Endothelial cell (in vitro differentiated cells): ENCODE measurements at places on chromosomes 2 and 18. TPM values are rescaled to one million over a fixed set of nuclear protein-coding genes. Genes with fewer than 3 reads are reported as not detected.

Gene CLASP1
- 95.1 TPM for total RNA-seq

GRCh38 chr2:219433666-219434467, 776 bp upstream of the SPEG start:
- DNase-seq: peak; percentile 70
- H3K27me3 ChIP-seq: peaks cover 14% of the 10 kb centered on the region
- no peaks in the 10 kb centered on the region for H3K36me3 ChIP-seq

Gene RTTN
- total RNA-seq: 15.8 TPM

GRCh38 chr2:220572385-220572784, 945.0 kb downstream of the SLC4A3 start:
- no peak overlapping the region for H3K27ac ChIP-seq
- H3K4me1 ChIP-seq: no peaks in the 10 kb centered on the region
- DNase-seq: no peak
- H3K36me3 ChIP-seq: no peaks in the 10 kb centered on the region
- no peaks in the 10 kb centered on the region for H3K27me3 ChIP-seq
- no peak overlapping the region for H3K4me3 ChIP-seq

Gene POLR1B
- 22.1 TPM for total RNA-seq

Gene TSN
- 264 TPM for total RNA-seq

DNA sequence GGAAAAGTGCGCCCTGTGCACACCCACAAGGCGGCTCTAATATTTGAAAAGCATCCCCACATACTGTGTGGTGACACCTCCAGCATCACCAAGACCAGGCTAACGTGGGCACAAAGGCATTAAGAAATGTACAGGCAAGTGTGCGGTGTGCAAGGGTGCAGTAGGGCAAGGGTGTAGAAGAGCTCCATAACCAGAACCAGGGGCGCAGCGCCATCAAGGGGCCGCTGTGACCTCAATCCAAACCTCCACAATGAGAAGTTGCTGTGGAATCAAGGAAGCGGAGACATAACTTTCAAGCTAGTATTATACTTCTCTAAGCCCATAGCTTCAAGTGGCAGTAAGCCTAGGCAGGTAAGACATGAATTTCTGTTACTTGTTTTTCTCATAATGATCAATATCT, 13.0 kb downstream of the L3MBTL4 start:
- H3K27ac ChIP-seq: no peak overlapping the region
- H3K27me3 ChIP-seq: no peaks in the 10 kb centered on the region
- DNase-seq: peak; percentile 58
- no peaks in the 10 kb centered on the region for H3K36me3 ChIP-seq
- H3K4me3 ChIP-seq: no peak overlapping the region
- H3K4me1 ChIP-seq: peaks cover 7% of the 10 kb centered on the region

GRCh38 chr2:165024199-165024598, 68.9 kb upstream of the SLC38A11 start:
- no peaks in the 10 kb centered on the region for H3K4me1 ChIP-seq
- H3K27me3 ChIP-seq: no peaks in the 10 kb centered on the region
- H3K27ac ChIP-seq: no peak overlapping the region
- no peaks in the 10 kb centered on the region for H3K36me3 ChIP-seq

- no peaks in the 10 kb centered on the region for H3K36me3 ChIP-seq
- no peaks in the 10 kb centered on the region for H3K4me1 ChIP-seq
- no peaks in the 10 kb centered on the region for H3K27me3 ChIP-seq
- no peak for DNase-seq
- H3K4me3 ChIP-seq: no peak overlapping the region
Observed at GRCh38 chr18:38241736-38242135, 676.1 kb upstream of the CELF4 start.

Gene SPHKAP
- 0.05 TPM for total RNA-seq

DNA sequence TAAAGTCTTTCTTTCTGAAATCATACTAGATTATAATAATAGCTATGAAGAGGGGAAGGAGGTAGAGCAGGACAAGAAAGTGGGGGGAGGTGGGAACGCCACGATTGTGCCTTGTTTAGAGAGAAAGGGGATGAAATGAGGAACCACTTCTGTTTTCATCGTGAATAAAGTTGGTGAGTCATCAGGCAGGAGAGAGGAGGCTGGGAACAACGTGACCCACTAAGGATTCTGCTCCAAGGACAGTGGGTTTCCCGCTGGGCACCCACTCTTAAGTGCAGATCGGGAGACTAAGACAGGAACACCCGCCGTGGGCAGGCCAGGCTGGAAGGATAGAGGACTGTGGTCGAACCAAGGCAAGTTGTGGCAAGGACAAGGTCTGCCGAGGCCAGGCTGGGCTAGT, 158.2 kb downstream of the L3MBTL4 start:
- DNase-seq: no peak
- no peak overlapping the region for H3K27ac ChIP-seq
- H3K27me3 ChIP-seq: no peaks in the 10 kb centered on the region
- H3K36me3 ChIP-seq: no peaks in the 10 kb centered on the region
- no peak overlapping the region for H3K4me3 ChIP-seq
